ENCODE measurements at places on chromosomes 12 and 14.

DNA sequence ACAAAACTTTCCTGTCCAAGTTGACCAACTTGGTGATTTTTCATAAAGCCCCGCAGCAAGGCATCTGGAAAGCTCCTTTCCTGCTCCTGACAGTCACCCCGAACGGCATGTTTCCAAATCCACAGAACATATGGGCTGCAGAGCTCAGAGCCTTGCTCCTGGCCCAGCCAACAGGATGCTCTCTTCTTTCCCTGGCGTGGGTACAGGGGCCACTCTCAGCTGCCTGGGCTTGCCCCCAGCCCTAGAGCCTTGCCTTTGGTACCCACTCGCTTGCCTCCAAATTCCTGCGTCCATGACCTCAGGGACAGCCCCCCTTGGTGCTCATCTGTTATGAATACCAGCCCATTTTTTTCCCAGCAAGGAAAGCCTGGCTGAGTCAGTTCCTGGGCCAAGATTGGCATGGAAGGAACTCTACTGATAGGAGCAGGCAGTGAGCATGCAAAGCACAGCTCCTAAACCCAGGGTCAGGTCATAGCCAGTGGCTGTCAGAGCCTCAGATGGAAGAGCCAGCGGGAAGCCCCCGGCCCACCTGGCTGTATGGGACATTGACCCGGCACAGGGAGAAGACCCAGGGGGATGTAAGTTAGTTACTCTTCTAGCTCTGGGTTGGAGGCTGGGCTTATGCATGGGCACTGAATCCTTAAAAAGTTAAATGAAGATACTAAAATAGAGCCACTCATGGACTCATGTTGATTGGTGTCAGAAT is 105.3 kb upstream of the RTL1 start:
- peak; percentile 26 for DNase-seq

DNA sequence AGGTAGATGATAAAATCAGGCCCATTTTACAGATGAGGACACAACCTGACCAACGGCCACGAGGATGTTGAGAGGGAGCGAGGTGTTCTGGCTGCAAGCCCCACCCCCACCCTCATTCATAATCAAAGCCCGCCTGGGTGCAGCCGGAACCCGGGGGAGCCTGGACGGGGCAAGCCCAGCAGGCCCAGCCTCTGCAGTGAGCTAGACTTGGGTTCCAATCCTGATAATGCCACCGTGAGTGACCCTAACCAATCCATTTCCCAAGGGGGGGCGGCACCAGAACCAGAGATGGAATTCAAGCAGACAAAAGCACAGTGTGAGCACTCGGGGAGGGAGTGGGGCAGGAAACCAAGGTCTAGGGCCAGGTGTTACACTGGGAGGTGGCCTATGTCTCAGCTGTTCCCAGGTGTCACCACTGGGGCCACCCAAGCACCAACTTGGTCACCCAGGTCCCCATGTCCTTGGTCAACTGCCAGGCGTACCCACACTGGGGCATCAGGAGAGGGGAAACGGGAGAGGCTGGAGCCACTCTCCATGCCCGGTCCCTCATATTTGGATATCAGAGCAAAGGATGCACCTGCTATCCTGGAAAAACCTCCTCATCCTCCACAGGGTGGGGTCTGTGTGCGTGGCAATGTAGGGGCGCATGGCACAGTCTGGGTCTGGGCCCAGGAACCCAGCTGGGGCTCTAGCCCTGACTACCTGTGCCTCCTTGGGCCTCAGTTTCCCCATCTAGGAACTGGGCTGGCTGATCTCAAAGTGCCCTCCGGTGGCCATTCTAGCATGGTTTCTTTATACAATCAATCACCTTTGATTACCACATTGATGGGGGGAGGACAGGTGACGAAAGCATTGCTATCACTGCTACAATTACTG is 58.4 kb downstream of the FAM222A start:
- peak; percentile 41 for DNase-seq

GRCh38 chr12:95830335-95831089 is 28.2 kb upstream of the SNRPF start:
- DNase-seq, result no peak

DNA sequence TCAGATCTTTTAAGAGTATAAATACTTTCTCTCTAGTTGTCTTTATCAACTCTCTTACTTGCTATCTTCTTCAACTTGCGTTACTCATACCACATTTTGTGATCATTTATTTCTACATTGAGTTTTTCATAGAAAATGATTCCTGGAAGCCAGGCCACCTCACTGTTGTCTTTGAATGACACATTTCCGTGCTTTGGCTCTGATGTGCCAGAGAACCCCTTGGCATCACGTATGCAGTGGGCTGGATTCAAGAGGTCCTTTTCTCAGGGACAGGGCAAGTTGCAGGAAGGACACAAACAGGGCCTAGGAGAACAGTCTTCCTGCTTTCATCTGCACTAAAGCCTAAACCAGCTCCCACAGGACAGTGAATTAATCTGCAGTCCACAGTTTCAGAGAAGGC is 70.3 kb upstream of the PYGL start:
- DNase-seq, result no peak

- DNase-seq, result no peak
Observed at GRCh38 chr12:29255042-29255441, 106.0 kb downstream of the FAR2 start.
